ENCODE measurements at places on chromosomes 1 and 21.

GRCh38 chr21:33278721-33279120, 12.6 kb downstream of the IL10RB start:
- no peak for DNase-seq

- DNase-seq, result no peak
Observed at GRCh38 chr1:168903237-168903830, 174.3 kb upstream of the DPT start.

GRCh38 chr1:229578168-229579058, 19.9 kb upstream of the ABCB10 start:
- DNase-seq, result no peak

GRCh38 chr1:99682291-99682751, 36.4 kb downstream of the PALMD start:
- DNase-seq, result no peak

- DNase-seq, result no peak
Observed at GRCh38 chr1:50529510-50529909, 106.3 kb upstream of the DMRTA2 start.

All from NCI-H1694 treated with DMSO at 0.1 percent for 48 hours (cell line).